Stimulated activated CD4-positive, alpha-beta T cell treated with anti-CD3 and anti-CD28 coated beads, Interleukin-15, amount 100 ng/mL, for 1 hour (primary cell): ENCODE measurements at places on chromosomes 3 and 15.

DNA sequence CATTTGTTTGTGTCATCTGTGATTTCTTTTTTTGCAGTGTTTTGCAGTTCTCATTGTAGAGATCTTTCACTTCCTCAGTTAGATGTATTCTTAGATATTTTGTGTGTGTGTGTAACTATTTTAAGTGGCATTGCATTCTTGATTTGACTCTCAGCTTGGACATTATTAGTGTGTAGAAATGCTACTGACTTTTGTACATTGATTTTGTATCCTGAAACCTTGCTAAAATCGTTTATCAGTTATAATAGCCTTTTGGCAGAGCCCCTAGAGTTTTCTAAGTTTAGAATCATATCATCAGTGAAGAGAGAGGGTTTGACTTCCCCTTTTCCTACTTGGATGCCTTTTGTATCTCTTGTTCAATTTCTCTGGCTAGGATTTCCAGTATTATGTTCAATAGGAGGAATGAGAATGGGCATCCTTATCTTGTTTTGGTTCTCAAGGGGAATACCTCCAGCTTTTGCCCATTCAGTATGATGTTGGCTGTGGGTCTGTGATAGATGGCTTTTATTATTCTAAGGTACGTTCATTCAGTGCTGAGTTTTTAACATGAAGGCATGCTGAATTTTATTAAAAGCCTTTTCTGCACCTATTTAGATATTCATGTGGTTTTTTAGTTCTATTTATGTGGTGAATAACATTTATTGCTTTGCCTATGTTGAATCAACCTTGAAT lies 211.7 kb downstream of the MBNL1 start:
- no peak for DNase-seq

DNA sequence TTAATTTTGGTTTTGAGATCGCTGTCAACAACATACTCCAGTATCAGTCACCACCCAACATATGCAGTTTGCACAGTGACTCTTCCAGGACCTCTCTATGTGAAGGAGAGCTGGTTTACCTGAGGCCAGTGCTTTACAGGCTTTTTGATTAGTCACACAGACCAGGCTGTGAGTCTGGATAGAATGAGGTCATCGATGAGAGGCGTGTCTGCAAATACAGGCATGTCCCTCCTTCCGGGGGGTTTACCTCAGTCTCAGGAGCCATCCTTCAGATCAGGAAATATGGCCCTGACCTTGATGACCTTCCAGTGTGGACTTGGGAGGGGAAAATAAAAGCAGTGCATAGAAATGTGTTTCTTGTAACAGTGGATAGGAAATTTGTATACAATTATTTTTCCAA lies 46.9 kb downstream of the KBTBD12 start:
- no peak for DNase-seq

GRCh38 chr3:116188231-116188785 lies 257.0 kb downstream of the LSAMP start:
- no peak for DNase-seq

GRCh38 chr3:2156244-2156847 lies 57.7 kb downstream of the CNTN4 start:
- no peak for DNase-seq

DNA sequence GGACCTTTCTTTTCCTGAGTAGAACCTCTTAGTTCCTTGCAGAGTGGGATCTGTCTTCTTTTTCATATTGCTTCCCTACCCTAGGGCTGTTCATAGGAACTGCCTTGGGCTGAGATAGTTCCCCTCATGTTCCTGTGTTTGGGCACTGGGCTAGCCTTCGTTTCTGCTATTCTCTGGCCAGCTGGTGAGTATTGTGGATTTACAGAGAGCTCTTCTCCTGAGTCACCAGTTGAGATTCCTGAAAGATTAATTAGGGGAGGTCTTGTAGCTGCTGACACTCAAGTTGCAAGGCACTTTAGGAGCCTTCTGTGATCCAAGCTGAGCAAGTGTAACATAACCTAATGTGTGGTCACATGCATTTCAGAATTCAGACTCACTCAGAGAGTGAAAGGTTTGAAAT lies 30.7 kb downstream of the CHD2 start:
- no peak for DNase-seq

DNA sequence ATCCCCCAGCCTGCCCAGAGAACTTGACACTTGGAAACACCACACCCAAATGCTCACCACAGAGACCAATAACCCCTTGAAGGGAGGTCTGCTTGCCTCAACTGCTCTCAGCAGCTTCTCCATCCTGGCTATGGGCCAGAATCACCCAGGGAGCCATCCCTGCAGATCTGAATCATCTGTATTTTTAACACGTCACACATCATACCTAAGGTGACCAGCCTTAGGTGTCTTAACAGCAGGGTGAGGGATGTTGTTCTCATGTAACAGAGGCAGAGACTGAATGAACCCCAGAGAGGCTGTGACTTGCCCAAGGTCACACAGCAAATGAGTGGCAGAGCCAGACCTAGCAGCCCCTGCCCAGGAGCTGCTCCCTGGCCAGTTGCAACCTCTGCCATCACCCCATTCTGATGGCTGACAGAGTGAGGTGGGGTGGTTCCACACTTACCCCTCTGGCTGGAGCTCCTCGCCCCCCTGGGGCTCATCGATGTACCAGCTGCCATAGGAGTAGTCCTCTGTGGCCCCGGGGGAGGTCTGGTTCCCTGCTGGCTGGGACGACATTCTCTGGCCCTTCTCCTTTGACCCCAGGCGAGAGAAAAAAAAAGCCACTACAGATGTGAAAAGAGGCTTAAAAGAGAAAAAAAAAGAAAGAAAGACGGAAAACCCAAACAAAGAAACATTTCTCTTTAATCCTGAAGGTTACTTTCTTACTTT lies 722 bp downstream of the STRA6 start:
- no peak for DNase-seq

DNA sequence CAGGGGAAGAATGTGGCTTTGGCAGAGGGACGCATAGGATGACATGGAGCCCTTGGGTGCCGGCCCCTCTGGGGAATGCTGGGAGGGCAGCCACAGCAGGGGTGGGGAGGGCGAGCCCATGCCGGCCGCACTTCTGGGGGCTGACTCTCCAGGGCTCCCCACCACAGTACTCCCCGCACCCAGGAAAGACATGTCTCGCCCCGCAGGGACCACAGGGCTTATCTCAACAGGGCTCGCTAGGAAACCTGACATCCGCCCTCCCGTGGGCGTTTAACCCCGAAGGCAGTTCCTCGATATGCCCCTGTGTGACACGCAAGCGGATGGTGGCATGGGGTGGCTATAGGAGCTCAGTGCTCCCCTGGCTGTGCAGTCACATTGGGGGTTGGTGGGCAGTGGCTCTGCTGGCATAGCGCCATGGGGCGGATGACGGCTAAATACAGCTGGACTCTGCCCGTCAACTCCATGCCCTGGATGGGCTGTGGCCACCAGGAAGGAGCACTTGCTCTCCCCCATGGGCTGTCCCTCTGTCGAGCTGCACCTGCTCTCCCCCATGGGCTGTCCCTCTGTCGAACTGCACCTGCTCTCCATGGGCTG lies 141.4 kb downstream of the ADAMTS17 start:
- no peak for DNase-seq

GRCh38 chr3:44365952-44366351 lies 27.4 kb downstream of the TCAIM start:
- DNase-seq: no peak

DNA sequence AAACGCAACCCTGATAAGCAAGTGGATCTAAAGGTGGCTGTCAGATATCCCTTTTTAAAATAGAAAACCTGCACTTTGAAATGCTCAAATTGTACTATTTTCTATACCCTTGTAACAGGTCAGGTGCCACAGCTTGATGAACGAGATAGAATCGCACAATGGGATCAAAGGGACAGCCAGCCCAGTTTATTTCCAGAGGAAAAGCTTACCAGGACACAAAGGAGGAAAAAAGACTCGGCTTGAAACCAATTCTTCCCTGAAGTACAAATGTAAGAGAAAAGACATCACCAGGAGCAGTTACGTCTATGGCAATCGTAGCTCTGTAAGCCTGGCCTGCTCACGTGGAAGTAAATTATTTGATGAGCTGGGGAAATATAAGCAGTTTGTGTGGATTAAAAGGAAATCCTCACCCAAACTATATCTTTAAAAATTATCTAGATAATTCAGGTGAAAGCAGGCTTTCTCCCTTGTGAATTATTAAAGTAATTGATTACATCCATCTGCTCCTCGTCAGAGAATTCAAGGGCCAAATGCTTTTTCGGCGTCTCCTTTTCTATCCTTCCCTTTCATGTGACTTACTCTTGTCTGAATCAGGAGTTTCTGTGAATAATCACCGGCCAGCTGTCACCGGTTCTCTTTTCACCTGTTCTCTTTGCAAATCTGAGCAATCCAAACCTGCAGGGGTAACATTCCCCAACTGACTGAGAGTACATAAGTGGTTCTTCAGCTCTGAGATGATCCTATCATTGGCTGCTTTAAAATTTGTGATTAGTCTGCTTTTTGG lies 339.2 kb upstream of the ONECUT1 start:
- DNase-seq: no peak

DNA sequence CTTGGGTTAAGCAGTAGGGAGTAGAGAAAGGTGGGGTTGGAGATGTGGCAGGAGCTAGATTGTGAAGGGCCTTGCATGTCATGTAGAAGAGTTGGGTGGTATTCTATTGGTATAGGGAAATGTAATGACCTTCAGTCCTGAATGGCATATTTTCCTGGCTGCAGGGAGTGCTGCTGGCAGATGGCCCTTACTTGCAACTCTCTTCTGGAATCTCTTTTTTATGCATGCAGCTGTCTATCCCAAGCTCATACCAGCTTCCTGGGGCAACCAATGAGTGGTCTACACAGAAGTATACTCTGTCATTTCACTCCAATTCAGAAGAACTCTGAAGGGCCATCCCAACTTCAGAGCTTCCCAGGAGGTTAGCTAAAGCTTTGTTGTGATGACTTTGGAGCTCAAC lies 144.7 kb upstream of the ANKRD28 start:
- DNase-seq: no peak

GRCh38 chr15:48914717-48915116 lies 36.8 kb downstream of the EID1 start:
- no peak for DNase-seq

DNA sequence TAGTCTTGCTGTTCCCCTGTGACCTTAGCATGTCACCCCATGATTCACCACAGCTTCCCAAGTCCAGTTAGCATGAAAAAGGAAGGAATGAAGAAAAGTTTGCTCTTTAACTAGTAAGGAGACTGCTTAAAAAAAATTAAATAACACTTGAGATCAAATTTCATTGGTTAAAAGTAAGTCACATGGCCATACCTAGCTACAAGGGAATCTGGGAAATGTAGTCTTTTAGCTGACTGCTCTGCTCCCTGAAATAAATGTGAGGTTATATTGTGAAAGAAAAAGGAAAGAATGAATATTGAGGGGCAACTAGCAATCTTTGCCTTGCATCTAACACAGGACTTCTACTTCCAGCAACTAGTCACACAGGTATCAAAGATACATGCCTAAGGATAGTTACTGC lies 84.7 kb upstream of the LRRN1 start:
- DNase-seq: no peak

DNA sequence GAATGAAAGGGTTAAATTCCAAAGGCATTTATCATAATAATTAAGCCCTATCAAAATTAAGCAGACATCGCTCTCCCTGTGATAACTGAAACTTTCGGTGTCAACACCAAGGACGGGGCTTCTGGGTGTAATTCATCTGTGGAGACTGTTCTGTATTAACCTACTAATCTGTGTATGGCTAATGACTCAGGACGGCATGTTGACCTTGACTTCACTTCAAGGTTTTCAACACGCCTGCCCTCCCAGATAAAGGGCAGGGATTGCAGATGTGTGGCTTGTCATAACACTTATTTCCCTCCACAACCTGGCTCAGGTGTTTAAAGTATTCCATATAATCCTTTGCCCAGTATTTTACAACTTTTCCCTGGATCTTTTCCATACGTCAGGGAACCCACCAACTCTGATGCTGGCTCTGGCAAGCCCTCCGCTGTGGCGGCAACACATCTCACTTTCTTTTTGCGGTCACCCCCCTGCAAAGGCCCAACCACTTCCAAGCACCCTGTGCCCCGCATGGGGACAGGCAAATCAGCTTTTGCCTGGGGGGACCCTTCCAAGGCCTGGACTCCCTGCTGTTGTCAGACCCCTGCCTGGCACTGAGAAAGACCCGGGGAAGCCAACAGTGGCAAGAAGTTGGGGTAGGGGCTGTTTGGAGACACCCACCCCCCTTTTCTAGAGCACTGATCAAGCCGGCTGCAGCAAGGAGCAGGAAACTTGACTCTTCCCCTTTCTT lies 93.2 kb upstream of the MEF2A start:
- DNase-seq: no peak

GRCh38 chr3:72041511-72041910 lies 256.6 kb upstream of the PROK2 start:
- no peak for DNase-seq

- DNase-seq: no peak
These were observed 48.3 kb upstream of the CGNL1 start for GRCh38 chr15:57327985-57328471.

- DNase-seq: no peak
These were observed 344.6 kb upstream of the PROK2 start for GRCh38 chr3:72129501-72130094.

- no peak for DNase-seq
These were observed 34.0 kb upstream of the TRPM1 start for GRCh38 chr15:31135523-31135922.

- no peak for DNase-seq
These were observed 8.5 kb upstream of the PIAS1 start for GRCh38 chr15:68045289-68046265.

- no peak for DNase-seq
These were observed 203.9 kb downstream of the MBNL1 start for GRCh38 chr3:152472672-152472954.

- DNase-seq: no peak
These were observed 22.1 kb upstream of the TRA2B start for GRCh38 chr3:185959609-185960521.

DNA sequence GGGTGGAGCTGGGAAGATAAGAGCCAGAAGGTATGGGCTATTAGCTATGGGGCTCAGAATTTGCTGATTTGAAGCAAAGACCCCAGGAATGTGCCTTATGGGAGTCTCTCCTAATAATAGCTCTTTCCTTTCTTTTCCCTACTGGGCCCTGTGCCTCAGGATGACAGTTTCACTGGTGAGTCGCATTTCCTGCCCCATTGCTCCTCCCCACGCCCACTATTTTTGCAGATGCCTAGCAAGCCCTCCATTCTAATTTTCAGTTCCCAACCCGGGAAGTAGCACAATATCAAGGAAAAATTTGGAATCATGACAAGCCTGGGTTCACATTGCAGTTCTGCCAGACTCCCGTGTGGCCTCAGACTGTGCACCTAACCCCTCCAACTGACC lies 583 bp downstream of the IL17RE start:
- DNase-seq: no peak

DNA sequence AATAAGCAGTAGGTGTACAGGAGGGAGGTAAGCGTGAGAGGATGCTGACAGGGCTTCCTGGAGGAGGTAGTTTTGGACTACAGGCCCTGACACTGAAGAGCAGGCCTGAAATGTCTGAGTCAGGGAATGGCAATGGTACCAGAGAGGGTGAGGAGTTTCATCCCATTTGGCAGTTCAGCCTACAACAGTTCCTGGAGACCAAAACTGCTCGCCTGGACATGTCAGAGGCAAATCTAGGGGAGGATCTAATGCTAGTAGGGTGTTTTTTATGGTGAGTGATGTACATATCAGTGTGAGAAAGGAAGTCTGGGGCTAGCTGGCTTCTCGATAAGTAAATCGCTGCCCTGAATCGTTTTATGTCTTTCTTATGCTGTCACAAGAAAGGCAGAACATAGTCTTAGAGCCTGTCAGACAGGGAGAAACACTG lies 13.8 kb upstream of the TNFSF10 start:
- no peak for DNase-seq
